Esophagus squamous epithelium (tissue), 5 donors: ENCODE measurements at places on chromosomes 7 and 10. TPM values are rescaled to one million over a fixed set of nuclear protein-coding genes. Genes with fewer than 3 reads are reported as not detected.

GRCh38 chr10:79123547-79123963 is 54.8 kb downstream of the ZMIZ1 start:
- no peak overlapping the region for H3K4me3 ChIP-seq
- no peak for DNase-seq
- H3K27me3 ChIP-seq = no peaks in the 10 kb centered on the region
- peaks cover 29% of the 10 kb centered on the region for H3K36me3 ChIP-seq
- H3K27ac ChIP-seq = no peak overlapping the region
- peaks cover 17% of the 10 kb centered on the region for H3K4me1 ChIP-seq

DNA sequence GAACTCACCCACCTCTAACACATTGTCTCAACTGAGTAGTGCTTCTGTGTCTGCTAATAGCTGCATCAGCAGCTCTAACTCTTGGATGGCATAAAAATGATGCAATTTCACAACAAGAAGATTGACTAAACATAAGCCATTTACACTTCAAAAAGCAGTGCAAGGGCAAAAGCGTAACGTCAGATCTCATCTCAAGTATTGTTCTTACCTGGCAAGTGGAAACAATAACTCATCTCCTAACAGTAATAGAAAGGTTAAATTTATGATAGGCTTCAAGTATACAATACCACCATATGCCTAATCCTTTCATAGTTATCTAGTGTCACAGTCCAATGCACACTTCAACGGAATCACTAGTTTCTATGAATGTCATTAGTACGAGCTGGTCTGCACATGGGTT is 14.8 kb downstream of the TPK1 start:
- H3K4me1 ChIP-seq = peaks cover 8% of the 10 kb centered on the region
- no peak for DNase-seq
- no peaks in the 10 kb centered on the region for H3K27me3 ChIP-seq
- no peak overlapping the region for H3K27ac ChIP-seq
- no peak overlapping the region for H3K4me3 ChIP-seq
- H3K36me3 ChIP-seq = no peaks in the 10 kb centered on the region

DNA sequence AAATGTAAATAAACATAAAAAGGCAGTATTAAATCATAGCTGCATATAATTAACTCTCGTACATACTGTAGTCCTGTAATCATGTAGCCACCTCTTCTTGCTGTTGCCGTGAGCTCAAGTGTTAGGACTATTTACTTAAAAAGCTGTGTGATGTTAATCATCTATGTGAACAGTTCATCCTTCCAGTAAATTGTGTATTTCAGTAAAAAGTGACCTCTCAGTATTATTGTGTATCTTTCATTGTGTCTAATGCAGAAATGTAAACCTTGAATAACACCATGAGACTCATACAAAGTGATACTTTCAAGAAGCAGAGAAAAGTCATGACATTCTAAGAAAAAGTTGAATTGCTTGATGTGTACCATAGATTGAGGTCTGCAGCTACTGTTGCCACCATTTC is 38.0 kb downstream of the ADD3 start:
- H3K36me3 ChIP-seq = no peaks in the 10 kb centered on the region
- H3K4me1 ChIP-seq = peaks cover 9% of the 10 kb centered on the region
- no peak for DNase-seq
- H3K27ac ChIP-seq = no peak overlapping the region

DNA sequence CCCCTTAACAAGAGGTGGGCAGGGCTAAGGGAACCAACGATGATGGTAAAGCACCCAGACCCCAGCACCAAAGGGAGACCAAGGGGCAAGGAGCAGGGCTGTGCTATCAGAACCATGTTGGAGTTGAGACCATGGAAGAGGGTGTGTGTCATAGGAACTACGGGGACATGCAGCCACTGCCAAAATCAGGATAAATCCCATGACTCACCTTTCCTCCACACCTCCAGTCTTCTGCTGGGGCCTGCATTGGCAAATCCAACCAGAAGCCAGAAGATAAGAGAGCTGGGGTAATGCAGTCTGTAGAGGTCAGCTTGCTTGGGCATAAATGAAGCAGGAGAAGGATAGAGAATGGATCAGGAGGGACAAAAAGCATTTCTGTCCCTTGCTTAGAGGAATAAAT is 42.7 kb upstream of the SMARCD3 start:
- H3K27me3 ChIP-seq = no peaks in the 10 kb centered on the region
- H3K36me3 ChIP-seq = no peaks in the 10 kb centered on the region
- H3K4me3 ChIP-seq = no peak overlapping the region
- DNase-seq = no peak
- no peaks in the 10 kb centered on the region for H3K4me1 ChIP-seq

- no peaks in the 10 kb centered on the region for H3K27me3 ChIP-seq
- no peak for DNase-seq
Observed at GRCh38 chr7:54419209-54419608, 123.0 kb upstream of the VSTM2A start.

OR2A42 gene
- under 0.01 TPM for total RNA-seq
